Neural progenitor cell (in vitro differentiated cells): ENCODE measurements at places on chromosomes 7 and 10. TPM values are rescaled to one million over a fixed set of nuclear protein-coding genes. Genes with fewer than 3 reads are reported as not detected.
A peak's percentile ranks its signal among the peaks of the same experiment; 100 is the strongest.

DNA sequence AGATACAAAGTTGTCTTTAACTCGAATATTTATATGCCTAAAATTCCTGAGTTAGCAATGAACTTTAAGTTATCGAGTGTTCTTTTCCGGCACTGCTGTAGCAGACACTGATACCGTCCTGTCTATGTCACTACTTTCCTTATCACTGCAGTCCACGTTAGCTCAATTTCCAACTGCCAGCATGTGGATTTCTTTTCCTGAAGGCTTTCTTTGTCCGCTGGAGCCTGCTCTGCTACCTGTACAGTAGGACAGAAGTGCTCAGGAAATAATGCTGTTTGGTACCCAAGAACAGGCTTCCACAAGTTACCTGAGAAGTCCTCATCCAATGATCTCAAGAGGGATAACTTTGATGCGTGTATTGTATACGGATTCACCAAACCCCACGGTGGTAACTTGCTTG lies 329.4 kb downstream of the NXPH1 start:
- no peaks in the 10 kb centered on the region for H3K4me1 ChIP-seq
- no peak overlapping the region for H3K27ac ChIP-seq
- DNase-seq: no peak
- no peaks in the 10 kb centered on the region for H3K27me3 ChIP-seq
- no peak overlapping the region for H3K4me3 ChIP-seq

DNA sequence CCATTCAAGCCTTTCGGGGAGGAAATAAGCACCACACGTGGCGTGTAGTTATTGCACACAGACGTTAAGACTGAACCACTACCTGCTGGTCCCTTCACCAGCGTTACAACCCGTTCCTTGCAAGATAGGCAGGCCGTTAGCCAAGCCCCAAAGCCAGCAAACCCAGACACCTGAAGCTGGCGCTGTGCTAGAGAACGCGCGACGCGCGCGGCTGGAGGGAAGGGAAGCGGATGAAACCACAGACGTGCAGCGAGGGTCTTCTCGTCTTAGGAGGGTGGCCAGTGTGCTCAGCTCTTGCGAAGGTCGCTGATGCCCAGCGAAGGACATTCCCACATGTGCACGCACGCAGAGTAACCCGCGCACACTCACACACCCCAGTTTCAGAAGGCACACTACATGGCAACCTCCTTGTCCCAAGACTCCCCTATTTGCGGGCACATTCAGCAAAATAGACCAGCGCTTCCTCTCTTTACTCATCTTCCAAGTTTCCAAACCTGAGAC lies 980 bp downstream of the TMEM26 start:
- peak overlapping the region; percentile 49 for H3K4me3 ChIP-seq
- H3K27me3 ChIP-seq: peaks cover 66% of the 10 kb centered on the region
- H3K36me3 ChIP-seq: no peaks in the 10 kb centered on the region

GRCh38 chr7:36303202-36304098 lies 86.2 kb upstream of the ANLN start:
- peaks cover 31% of the 10 kb centered on the region for H3K27me3 ChIP-seq
- H3K4me3 ChIP-seq: no peak overlapping the region
- peaks cover 55% of the 10 kb centered on the region for H3K4me1 ChIP-seq
- no peak overlapping the region for H3K27ac ChIP-seq
- peak; percentile 57 for DNase-seq

- no peaks in the 10 kb centered on the region for H3K36me3 ChIP-seq
- H3K27ac ChIP-seq: no peak overlapping the region
- no peak overlapping the region for H3K4me3 ChIP-seq
- H3K4me1 ChIP-seq: peaks cover 9% of the 10 kb centered on the region
These were observed 3.2 kb downstream of the TRPV6 start for GRCh38 chr7:142882338-142882678.

Gene GPR141
- 1.2 and 2.6 TPM in 2 replicates for total RNA-seq

DNA sequence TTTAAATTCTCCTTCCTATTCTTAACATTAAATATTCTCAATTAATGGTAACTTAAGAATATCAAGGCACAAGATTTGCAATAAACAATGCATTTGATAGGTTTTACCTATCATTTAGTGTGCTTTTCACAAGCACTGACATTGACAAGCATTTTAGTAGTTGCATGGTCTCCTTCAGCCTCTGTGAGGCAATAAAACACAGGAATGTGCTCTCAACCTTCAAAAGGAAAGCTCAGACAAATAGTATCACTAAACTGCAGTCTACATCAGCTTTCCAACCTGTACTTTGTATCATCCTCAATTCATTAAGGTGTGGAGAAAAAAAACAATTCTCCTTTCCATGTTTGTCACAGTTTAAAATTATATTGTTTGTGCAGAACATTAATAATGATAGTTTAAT lies 51.1 kb upstream of the TSPAN13 start:
- no peak overlapping the region for H3K4me3 ChIP-seq
- no peak overlapping the region for H3K27ac ChIP-seq
- H3K4me1 ChIP-seq: peaks cover 4% of the 10 kb centered on the region
- peak; percentile 6 for DNase-seq
- H3K27me3 ChIP-seq: no peaks in the 10 kb centered on the region

GRCh38 chr10:85863301-85864172 lies 503.1 kb downstream of the GRID1 start:
- no peak overlapping the region for H3K4me3 ChIP-seq
- H3K27me3 ChIP-seq: no peaks in the 10 kb centered on the region
- H3K4me1 ChIP-seq: peaks cover 5% of the 10 kb centered on the region
- H3K27ac ChIP-seq: no peak overlapping the region
- H3K36me3 ChIP-seq: no peaks in the 10 kb centered on the region
